ENCODE measurements at places on chromosomes 16 and 17.
A peak's percentile ranks its signal among the peaks of the same experiment; 100 is the strongest.

- DNase-seq, result peak; percentile 6
These were observed 6.2 kb upstream of the ABCA8 start for GRCh38 chr17:68961214-68961882.

DNA sequence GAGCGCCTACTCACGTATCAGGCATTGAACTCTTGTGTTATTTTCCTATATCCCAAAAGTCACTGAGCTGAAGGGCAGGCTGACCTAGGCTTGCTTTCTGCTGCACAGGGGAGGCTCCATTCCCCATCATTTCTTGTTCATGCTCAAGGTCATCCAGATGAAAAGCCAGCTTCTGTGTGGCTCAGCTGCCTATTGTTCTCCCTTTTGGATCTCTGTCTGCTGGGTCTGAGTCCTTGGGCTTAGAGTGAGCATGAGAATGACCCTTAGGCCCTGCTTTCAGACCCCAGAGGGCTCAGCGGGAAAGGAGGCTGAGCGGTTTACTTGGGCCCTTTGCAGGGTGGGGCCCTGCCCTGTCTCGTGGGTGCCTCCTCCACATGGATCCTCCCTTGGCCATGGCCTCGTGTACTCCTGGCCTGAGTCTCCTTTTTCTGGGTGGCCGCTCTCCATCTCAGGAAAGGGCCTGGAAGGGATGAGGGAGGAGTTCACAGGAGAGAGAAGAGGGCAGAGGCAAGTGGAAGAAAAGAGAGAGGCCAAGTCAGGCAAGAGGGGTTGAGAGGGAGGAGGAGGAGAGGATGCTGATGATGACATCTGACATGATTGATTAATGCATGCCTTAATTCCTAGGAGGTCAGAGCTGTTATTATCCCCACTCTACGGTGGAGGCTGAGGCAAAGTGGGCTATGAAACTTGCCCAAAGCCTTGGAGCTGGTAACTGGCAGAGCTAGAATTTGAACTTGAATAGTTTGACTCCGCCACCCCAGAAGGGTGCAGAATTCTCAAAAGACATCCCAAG is 19.8 kb upstream of the MAP3K14 start:
- DNase-seq, result no peak

DNA sequence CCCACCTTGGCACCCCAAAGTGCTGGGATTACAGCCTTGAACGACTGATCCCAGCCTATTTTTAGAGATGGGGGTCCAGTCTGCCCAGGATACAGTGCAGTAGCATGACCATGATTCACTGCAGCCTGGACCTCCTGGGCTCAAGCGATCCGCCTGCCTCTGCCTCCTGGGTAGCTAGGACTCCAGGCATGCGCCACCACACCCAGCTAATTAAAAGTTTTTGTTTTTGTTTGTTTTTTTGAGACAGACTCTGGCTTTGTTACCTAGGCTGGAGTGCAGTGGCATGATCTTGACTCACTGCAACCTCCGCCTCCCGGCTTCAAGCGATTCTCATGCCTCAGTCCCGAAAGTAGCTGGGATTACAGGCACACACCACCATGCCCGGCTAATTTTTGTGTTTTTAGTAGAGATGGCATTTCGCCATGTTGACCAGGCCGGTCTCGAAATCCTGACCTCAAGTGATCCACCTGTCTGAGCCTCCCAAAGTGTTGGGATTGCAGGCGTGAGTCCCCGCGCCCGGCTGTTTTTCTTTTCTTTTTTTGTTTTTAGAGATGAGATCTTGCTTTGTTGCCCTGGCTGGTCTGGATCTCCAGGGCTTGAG is 2.3 kb upstream of the PAFAH1B1 start:
- DNase-seq, result no peak

DNA sequence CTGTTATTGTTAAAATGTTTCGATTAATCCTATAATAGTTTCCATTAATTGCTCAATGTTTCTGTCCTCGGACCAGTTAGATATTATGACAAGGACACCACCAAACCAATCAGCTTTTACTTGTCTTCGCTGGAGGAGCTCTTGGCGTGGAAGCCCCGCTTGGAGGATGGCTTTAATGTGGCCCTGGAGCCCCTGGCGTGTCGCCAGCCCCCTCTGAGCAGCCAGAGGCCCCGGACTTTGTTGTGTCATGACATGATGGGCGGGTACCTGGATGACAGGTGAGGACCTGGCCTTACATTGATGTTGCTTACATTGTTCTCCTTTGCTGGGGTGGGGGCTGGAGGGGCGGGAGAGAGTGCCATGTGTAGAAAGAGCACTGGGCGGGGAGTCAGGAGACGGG is 3.0 kb downstream of the ENGASE start:
- DNase-seq, result no peak

GRCh38 chr17:57425431-57425830 is 169.1 kb downstream of the MSI2 start:
- DNase-seq, result no peak

All from hypothalamus (tissue), 51 donors.